ENCODE measurements at places on chromosomes 3 and 15.

DNA sequence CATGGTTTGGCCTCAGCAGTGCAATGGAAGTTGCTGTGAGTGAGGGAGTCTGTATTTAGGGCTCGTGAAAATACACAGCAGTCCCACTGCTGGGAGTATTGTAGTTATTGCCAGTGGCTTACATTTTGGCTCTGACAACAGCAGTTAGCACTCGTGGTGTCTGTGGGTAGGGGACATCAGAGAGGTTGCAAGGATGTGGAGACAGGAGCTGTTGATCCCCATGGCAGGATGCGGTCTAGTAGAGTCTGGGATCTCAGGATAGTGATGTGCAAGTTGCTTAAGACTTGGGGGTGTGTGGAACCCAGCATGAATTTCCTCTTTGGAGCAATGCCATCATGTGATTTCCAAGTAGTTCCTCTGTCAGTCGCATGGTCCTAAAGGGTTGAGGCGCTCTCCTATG, 59.9 kb downstream of the GALK2 start:
- no peak for DNase-seq

DNA sequence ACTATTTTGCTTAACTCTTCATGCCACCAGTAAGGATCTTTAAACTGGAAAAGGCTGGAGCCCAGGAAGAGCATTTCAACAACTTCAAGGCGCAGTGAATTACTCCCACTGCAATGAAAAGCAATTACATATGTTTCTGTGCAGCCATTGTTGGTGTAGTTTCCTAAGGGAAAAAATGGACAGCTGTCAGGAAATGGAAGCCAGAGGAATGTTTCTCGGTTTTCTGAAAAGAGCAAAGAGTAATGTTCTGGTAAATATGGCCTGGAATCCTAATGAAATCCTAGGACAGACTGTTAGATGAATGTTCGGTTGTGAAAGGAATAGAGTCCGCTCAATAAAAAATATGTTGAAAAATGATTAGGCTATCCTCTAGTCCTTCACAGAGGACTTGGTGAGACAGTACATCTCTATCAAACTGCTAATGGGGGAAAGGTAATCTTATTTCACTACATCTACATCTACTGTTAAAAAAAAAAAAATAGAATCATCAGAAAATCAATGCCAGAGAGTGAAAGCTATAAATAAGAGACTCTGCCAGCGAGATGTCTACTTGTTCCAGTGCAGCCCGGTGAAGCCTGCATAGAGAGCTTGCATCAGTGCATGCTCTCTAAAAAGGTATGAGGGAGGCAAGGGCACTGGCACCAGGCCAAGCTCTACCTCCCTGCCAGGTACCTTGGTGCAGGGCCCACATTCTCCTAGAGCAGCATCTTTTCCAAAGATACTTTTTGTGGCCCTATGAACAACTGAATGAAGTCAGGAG, 68.2 kb upstream of the TJP1 start:
- DNase-seq = no peak

DNA sequence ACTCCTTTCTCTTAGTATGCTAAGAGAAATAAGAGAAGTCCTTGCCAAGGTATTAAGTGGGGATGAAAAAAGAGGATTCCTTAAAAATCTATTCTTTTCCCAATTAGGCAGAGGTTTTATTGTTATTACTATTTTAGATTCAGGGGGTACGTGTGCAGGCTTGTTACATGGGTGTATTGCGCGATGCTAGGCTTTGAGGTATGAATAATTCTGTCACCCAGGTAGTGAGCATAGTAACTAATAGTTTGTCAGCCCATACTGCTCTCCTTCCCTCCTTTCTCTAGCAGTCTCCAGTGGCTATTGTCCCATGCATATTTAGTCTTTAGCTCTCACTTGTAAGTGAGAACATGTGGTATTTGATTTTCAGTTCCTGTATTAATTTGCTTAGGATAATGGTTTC, 83.9 kb downstream of the LEKR1 start:
- no peak for DNase-seq

- no peak for DNase-seq
Measured at GRCh38 chr3:59990915-59991314, 941.1 kb upstream of the CFAP20DC start.
